ENCODE measurements at places on chromosomes 16 and 17.

DNA sequence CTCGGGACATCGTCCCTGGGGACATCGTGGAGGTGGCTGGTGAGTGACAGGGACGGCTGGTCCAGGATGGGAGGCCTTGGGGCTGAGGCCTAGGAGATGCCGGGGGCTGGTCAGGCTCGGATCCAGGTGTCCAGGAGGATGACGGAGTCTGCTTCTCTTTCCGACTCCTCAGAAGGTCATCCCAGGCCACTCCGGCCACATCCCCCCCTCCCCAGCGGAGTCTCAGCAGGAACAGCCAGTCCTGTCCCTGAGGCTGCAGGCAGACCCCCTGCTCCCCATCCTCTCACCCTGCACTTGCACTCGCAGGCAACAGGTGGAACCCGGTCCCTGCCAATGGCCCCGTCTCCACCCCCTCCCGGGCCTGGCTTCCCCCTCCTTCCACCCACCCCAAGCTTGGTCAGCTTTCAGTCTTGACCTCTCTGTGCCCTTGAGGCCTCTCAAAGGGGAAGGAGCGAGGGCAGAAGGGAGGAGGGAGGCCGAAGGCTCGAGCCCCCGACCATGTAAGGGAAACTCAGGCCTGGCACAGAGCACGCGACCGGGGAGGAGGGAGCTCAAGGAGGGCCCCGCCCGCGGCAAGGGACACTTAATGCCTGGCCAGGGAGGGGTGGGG is 4.4 kb downstream of the ATP2A1 start:
- no peak for DNase-seq

GRCh38 chr17:51132964-51133319 is 12.3 kb upstream of the SPAG9 start:
- no peak for DNase-seq

DNA sequence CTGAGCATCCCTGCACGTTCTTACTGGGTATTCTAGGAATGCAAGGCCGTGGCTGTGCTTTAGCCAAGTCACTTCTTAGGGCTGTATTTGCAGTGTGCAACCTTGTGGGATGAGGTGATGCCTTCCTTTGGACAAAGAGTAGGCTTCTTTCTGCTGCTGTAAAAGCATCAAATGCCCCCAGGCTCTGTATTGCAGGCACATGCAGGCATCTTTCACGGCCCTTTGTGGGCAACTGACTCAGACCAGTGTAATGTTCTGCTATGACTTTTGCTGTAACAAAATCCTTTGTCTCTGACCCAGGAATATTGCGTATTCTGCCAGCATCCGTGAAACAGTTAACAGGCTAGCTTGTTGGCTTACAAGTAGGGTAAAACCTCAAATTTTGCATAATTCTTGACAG is 30.9 kb upstream of the GCSH start:
- no peak for DNase-seq

DNA sequence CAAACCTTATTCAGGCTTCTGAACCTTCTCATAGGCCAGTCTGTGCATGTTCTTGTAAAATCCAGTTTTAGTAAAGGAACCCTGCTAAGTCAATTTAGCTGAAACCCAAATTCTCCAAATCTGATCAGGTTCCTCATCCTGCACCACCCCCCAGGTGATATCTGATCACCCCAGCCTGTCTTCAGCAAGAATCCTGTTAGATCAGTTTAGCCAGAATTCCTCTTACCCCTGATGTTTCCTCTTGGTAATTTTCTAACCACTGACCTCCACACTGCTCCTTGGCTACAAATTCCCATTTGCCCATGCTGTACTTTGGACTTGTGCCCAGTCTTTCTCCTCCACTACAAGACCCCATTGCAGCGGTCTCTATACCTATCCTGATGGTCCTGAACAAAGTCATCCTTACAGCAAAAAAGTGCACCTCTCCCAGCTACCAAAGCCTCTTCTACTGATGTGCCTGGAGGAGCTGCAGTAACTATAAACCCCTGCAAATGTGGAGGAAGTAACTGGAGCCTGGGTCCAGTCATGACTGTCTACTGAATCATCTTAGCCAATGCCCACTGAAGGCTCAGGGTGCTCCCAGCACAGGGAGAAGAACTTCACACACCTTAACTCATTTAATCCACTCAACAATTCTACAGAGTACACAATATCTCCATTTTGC is 23.8 kb downstream of the TEX14 start:
- no peak for DNase-seq

GRCh38 chr17:65334406-65334805 is 197.2 kb downstream of the RGS9 start:
- no peak for DNase-seq

GRCh38 chr17:8162233-8162996 is at the start of gene VAMP2:
TSS of gene VAMP2 (minus strand) at chr17:8162948. CDS start at chr17:8162879, 69 bp downstream.
- DNase-seq, result no peak

DNA sequence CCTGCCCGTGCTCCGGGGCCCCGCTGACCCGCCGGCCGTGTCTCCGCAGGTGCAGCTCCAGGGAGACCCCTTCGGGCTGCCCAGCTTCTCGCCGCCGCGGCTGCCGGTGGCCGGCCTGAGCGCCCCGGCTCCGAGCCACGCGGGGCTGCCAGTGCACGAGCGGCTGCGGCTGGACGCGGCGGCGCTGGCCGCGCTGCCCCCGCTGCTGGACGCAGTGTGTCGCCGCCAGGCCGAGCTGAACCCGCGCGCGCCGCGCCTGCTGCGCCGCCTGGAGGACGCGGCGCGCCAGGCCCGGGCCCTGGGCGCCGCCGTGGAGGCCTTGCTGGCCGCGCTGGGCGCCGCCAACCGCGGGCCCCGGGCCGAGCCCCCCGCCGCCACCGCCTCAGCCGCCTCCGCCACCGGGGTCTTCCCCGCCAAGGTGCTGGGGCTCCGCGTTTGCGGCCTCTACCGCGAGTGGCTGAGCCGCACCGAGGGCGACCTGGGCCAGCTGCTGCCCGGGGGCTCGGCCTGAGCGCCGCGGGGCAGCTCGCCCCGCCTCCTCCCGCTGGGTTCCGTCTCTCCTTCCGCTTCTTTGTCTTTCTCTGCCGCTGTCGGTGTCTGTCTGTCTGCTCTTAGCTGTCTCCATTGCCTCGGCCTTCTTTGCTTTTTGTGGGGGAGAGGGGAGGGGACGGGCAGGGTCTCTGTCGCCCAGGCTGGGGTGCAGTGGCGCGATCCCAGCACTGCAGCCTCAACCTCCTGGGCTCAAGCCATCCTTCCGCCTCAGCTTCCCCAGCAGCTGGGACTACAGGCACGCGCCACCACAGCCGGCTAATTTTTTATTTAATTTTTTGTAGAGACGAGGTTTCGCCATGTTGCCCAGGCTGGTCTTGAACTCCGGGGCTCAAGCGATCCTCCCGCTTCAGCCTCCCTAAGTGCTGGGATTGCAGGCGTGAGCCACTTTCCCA is 5.9 kb downstream of the CTF1 start:
- DNase-seq, result no peak

- DNase-seq, result no peak
Measured at GRCh38 chr16:50244504-50245416, 21.6 kb upstream of the ADCY7 start.

DNA sequence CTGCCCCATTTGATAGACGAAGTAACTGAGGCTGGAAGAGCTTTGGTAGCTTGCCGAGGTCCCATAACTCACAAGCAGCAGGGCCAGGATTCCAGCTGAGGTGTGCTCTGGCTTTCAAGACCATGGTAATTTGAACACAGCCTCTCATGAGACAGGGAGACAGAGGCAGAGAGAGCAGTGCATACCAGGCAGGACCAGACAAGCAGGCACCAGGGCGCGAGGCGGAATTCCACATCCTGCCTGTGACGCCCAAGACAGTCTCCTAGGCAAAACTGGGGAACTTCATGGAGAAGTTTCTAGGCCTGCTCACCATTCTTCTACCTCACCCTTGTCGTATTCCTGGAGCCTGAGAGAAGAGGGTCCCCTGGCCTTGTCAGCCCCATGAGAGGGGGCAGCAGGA is 19.2 kb downstream of the SDK2 start:
- no peak for DNase-seq

DNA sequence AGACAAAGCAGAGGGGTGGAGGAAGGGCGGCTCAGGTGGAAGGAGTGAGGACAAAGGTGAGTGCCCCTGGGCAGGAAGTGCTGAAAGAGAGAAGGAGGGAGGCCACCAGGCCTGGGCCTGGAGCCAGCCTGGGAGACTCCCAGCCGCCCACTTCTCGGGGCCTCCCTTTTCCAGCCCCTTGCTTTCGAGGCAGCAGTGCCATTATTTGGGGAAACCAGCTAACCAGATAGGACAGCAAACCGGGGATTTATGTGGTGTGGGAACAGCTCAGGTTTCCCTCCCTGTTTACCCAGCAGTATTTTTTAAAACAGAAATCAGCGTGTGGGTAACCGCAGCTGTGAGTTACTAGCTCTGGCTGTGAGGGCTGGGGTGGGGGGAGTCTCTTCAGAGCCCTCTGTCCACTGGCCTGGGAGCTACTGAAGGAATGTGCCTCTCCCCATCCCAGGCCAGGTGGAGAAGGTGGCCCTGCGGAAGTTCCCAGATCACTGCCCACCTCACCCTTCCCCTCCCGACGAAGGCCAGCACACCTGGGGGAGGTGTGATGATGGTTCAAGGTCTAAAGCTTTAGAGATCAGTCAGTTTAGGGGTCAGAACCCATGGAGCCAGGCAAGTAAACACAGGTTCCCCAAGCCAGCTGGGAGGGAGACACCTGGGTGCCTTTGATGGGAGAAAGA is 8.4 kb upstream of the MEOX1 start:
- DNase-seq, result no peak

- no peak for DNase-seq
Measured at GRCh38 chr17:80901319-80901718, 90.3 kb upstream of the CHMP6 start.

- DNase-seq, result no peak
Measured at GRCh38 chr16:4494746-4495490, 18.7 kb downstream of the HMOX2 start.

GRCh38 chr16:50386139-50386538 is 17.4 kb upstream of the BRD7 start:
- DNase-seq, result no peak

DNA sequence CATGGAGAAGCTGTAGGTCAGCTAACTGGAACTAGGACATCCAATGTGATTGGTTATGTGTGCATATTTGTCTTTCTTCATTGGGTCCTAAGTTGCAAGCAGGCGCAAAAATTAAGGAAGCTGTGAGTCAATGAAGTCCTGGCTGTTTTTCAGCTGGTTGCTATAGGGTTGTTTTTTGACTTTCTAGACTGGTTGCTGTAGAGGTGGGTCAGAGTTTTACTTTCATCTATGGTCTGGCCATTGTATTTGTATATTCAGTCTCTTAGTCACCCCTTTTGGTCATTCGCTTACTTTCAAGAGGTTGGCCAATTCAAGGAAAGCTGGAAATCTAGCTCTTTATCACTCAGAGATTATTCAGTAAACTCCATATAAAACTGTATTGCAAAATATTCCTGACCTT is 62.0 kb upstream of the AMZ2 start:
- DNase-seq, result no peak

GRCh38 chr17:9912121-9913099 is 7.3 kb upstream of the RCVRN start:
- no peak for DNase-seq

- no peak for DNase-seq
Measured at GRCh38 chr16:76577003-76577402, 299.8 kb downstream of the CNTNAP4 start.

DNA sequence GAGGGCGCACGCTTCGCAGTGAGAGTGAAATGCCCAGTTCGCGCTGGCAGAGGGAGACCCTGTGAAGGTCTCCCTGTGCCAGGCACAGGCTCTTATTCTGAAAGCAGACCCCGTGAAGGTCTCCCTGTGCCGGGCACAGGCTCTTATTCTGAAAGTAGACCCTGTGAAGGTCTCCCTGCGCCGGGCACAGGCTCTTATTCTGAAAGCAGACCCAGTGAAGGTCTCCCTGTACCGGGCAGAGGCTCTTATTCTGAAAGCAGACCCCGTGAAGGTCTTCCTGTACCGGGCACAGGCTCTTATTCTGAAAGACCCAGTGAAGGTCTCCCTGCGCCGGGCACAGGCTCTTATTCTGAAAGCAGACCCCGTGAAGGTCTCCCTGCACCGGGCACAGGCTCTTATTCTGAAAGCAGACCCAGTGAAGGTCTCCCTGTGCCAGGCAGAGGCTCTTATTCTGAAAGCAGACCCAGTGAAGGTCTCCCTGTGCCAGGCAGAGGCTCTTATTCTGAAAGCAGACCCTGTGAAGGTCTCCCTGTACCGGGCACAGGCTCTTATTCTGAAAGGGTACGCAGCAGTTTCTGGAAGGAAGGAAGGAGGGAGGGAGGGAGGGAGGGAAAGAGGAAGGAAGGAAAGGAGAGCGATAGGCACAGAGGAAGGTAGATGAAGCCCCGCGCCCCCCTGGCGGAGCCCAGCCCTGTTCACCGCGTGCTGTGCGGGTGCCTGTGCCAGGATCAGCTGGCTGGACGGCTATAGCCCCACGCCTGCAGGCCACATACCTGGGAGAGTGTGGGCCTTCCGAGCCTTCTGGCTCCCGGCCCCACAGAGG is 55.3 kb downstream of the WDR45B start:
- no peak for DNase-seq

- DNase-seq, result no peak
Measured at GRCh38 chr17:13599168-13599577, 2.6 kb downstream of the HS3ST3A1 start.

DNA sequence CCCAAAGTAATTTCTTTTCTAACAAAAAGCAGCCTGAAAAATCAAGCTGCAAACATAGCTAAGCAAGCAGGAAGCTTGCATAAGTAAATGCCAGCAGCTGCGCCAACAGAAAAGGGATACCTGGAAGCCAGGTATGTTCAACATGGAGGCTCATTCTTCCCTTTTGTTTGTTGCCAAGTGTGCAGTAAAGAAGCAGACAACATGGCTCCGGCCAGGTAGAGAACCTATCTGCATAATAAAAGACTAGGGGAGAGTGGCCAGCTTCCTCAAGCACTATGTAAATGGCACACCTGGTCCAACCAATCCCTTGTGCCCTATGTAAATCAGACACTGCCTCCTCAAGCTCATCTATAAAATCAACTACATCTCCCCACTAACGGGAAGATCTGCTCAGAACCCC is 1407.0 kb downstream of the CDH11 start:
- no peak for DNase-seq

DNA sequence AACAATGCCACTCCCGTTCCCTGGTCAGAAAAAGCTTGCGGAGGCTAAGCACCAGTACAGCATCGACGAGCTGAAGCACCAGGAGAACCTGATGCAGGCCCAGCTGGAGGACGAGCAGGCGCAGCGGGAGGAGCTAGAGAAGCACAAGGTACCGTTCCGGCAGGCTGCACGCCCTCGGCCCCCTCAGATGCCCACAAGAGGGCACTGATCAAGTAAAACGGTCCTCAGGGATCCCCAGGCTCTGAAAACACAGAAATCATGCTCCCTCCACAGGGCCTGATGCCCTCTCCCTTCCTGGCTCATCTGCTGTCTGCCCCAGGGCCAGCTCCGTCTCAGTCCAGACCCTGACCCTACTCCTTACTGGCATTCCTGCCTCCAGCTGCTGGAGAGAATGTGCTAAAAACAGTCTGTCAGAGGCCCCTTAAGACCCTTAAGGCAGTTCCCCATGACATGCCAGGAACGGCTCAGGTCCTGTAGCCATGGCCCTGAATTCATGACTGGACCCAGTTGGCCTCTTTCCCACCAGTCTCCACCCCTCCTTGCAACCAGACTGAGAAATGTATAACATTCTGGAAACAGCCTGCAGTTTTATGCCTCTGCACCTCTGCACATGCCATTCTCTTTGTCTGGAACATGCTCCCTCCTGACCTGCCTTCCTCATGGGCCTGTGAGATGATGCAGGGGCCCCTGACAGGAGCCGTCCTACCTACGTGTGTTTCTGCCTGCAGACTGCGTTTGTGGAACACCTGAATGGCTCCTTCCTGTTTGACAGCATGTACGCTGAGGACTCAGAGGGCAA is 21.8 kb downstream of the DRC3 start:
- no peak for DNase-seq

- peak; percentile 79 for DNase-seq
Measured at GRCh38 chr16:89686520-89687091, at the start of gene CDK10. TSS of gene CDK10 (plus strand) at chr16:89686689. CDS start at chr16:89686711, 22 bp downstream.

All from thymus (tissue), 14 donors.